Dorsolateral prefrontal cortex (tissue), 122 donors: ENCODE measurements at places on chromosomes 16 and 17. TPM values are rescaled to one million over a fixed set of nuclear protein-coding genes. Genes with fewer than 3 reads are reported as not detected.

The DPEP3 gene
- 0.23 TPM for total RNA-seq

The ZSCAN10 gene
- total RNA-seq: not detected

The CAMKK1 gene
- 113 TPM for total RNA-seq

The OR1E2 gene
- total RNA-seq: not detected

The C17orf107 gene
- total RNA-seq: 10.2 TPM

The NDRG4 gene
- 818 TPM for total RNA-seq

The RHBDF1 gene
- 14.2 TPM for total RNA-seq

The SEPTIN12 gene
- total RNA-seq: 2.0 TPM

The GPS2 gene
- 62.6 TPM for total RNA-seq

- no peak for DNase-seq
Observed at GRCh38 chr17:76640550-76641380, 2.8 kb downstream of the ST6GALNAC1 start.

DNA sequence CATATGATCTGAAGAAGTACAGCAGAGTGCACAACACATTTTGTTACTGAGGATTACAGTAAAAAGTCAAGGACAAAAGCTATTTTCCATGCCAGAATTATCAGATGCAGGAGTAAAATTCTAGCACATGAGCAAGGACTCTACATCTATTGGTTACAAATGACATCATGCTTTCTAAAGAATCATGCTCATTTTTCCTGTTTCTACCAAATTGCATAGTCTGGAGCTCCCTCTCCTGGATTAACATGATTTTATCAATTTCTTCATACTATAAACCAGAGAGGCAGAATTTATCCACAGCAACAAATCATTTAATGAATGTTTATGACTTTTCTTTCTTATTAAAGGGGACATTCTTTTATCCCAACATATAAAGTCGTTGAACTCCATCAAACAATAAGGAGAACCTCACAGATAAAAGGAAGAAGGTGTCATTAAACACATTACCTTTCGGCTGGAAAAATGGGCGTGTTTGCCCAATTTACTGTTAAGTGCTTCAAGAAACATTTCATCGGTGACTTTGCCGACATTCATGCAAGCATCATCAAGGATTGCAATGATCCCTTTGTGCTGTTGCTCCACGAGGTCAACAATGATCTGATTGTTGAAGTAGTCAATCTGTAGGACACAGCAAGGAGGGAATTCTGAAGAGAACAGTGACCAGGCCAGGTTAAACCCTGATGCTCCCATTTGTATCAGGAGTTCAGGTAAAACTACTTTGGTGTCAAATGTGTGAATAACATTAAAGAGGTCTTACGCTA, 121.7 kb downstream of the MYO1D start:
- DNase-seq: no peak

GRCh38 chr16:89473136-89473712, 17.1 kb downstream of the ANKRD11 start:
- DNase-seq: no peak

DNA sequence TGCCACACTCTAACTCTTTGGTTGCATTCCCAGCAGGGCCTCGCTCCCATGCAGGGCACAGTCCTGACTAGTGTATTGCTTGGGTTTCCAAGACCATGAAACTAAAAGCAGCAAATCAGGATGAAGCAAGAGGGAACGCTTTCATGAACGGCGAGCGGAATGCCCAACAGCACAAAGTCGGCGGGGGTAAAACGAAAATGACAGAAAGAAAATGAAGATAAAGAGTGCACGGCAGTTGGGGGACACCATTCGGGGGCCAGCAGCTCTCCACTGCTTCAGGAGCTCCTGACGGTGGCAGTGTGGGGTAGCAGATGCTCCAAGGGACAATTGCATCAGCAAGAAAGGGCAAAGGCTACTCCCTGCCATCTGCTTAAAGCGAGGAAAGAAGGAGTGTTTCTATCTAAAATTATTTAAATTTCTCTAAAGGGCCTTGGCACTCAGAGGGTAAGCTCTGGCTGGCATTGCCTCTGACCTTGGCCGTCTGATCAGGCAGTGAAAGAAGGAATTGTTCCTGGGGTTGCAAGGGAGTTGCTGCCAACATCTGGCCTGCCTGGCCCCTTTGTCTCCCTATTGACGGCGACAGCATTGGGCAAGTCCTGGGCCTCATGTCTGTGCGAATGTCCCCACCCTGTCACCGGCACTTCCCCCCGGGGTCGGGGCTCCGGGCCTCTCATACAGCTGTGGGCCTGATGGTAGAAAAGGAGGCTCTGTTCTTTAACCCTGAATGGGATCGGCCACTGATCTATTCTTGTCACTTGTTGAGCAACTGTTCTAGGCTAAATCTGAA, 138.2 kb downstream of the CMIP start:
- DNase-seq: peak; percentile 86

DNA sequence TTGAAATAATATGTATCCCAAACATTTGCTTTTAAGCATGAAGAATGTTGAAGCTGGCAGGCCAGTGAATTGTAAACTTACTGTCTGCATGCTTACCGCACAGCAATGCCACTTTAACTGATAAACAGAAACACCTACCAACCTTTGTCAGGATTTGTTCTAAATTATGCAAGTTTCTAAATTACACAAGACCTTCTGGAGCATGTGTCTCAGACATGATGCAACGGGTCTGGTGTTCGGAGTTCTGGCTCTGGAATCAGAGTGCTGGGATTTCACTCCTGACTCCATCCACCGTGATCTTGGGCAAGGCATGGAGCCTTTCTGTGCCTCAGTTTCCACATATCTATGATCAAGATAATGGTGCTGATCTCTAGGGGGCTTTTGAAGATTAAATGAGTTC, 111.2 kb downstream of the CCT6B start:
- DNase-seq: no peak

DNA sequence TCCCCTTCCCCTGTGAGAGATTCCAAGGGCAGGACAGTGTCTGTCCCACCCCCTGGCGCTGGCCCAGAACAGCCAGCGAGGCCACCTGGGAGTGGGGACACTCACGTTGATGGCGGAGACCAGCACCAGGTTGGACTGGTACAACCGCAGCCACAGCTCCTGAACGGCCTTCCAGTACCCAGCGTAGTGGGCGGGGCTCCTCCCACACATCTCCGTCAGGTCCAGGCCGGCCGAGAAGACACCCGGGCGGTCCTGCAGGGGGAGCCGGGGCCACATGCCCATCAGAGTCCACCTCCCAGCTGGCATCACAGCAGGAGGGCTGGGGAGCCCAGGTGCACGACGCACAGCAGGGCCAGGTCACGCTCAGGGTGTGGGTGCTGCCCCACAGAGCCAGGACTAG, 7.1 kb downstream of the ECI1 start:
- DNase-seq: no peak

- DNase-seq: no peak
Observed at GRCh38 chr17:55962951-55963401, 190.3 kb upstream of the ANKFN1 start.

- no peak for DNase-seq
Observed at GRCh38 chr16:86791287-86792035, 213.1 kb downstream of the FOXL1 start.

DNA sequence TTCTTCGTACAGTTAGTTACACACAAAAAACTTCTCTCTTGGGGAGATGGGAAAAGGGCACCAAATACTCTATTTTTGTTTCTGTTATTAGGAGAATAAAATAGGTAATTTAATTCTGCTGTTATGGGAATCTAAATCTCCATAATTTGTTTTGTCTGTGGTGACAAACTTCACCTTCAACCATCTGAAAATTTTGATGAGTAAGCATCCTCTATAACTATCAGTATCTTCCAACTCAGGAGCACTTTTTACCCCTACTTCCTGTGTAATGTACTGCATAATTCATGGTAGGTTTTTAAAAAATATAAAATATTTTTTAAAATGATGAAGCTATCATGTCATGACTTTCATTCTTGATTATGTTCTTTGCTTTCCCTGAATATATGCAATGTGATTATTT, 33.6 kb upstream of the CNTNAP4 start:
- no peak for DNase-seq

- DNase-seq: no peak
Observed at GRCh38 chr16:35908942-35909341, 2449.5 kb downstream of the TP53TG3F start.

DNA sequence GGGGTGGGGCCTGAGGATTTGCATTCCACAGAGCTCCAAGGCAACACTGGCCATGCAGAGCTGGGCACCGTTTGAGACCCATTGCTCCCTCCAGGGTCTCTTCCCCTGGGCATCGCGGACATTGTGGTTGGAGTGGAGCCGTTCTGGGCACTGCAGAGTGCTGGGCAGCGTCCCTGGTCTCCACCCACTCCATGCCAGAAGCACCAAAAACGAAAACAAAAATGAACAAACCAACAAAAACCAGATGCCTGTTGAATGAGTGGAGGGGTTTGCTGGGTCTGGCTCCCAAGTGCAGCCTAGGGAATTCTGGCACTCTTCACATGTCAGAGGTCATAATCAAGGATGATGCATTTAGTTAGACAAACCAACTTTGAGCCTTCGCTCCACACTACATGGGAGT, 17.9 kb downstream of the WNT9B start:
- no peak for DNase-seq

DNA sequence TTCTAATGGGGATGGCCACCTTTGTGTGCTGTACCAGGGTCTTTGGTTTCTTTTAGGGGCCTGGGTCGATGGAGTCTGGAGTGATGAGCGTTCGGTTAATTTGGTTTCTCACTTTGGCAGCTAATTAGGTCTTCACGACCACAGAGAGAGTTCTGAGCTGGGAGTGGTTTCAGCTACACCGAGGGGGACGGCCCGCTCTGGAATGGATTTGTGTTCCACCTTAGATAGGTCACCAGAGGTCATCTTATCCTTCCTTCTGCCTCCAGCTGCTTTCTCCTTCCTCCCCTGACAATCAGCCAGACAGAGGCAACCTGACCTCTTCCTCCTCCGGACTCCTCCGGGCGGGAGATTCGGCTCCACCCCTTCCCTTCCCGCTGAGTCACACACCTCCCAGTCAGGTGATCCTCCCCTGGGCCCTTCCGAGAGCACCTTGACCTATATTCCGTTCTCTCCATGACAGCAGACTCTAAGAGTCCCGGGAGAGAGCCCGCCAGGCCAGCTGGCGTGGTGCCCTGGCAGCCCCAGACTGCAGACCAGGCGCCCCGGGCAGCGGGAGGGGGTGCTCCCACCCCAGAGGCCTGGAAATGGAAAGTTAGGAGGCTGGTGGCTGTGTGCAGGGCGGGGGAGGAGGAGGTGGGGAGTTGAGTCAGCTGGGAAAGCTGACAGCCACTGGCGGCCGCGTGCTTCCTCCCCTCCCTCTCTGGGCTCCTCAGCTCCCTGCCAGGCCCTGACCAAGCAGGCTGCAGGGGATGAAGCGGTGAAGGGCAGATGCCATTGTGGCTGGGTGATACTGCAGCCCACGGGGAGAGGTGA, 44.7 kb downstream of the CHD9 start:
- peak; percentile 89 for DNase-seq
